ENCODE measurements at places on chromosomes 11 and 22. TPM values are rescaled to one million over a fixed set of nuclear protein-coding genes. Genes with fewer than 3 reads are reported as not detected.

Gene FOSL1
- total RNA-seq: 1.8 TPM

Gene VPREB1
- not detected for total RNA-seq

Gene OR5P2
- total RNA-seq: 5.8 TPM

Gene GAB4
- 0.63 TPM for total RNA-seq

Gene C11orf86
- total RNA-seq: not detected

Gene DNHD1
- total RNA-seq: 11.0 TPM

Gene P2RY6
- not detected for total RNA-seq

Gene BCO2
- total RNA-seq: 1.1 TPM

Gene SMIM35
- not detected for total RNA-seq
